ENCODE measurements at places on chromosomes 16 and 17.

GRCh38 chr17:48504953-48505352 is 25.9 kb downstream of the HOXB1 start:
- no peak for DNase-seq

DNA sequence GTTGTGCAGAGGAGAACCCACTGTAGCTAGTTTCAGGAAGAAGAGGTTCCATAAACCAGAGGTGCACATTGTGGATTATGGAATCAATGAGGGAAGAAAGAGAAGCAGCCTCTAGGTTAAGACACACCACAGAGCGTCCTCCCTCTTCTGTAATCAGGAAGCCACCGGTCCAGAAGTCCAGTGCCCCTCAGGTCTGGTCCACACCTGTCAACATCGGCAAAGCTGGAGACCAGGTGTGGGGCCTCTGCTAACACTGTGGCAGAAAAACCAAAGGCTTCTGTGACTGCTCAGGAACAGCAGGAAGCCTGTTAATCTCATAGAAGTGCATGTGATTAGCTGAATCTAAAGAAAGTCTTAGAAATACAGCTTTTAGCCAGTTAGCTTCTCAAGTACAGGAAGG is 23.3 kb downstream of the LIMD2 start:
- no peak for DNase-seq

DNA sequence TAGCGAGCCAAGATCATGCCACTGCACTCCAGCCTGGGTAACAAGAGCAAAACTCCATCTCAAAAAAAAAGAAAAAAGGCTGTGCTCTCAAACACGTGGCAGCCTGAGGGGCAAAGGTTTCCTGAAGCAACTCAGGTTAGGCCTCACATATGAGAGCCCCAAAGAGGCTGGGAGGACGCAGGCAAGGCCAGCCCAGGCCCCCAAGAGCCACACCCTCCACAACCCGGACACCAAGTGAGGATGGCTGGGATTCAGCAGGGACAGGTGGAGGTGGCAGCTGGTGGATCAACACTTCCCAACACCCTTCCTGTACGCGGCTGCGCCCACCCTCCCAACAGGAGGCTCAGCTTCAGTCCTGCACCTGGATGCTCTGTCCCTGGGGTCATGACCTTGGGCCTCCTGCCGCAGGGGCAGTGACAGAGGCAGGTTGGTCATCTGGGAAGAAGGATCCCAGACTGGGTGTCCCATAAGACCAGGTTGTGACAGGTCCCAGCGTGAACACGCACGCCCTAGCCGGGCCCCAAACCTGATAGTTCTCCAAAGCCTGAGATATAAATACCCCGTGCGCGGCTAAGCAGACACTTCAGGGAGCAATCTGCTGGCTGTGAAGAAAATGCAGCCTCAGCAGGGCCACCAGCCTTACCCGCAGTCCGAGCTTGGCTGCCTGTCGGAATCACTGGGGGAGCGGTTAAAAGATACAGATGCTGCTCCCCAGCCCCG is 78.1 kb downstream of the TIMM22 start:
- DNase-seq: no peak

- no peak for DNase-seq
These were observed 47.3 kb downstream of the MYOCD start for GRCh38 chr17:12712941-12713340.

GRCh38 chr17:82252511-82253178 is 20.9 kb downstream of the CSNK1D start:
- DNase-seq: no peak

DNA sequence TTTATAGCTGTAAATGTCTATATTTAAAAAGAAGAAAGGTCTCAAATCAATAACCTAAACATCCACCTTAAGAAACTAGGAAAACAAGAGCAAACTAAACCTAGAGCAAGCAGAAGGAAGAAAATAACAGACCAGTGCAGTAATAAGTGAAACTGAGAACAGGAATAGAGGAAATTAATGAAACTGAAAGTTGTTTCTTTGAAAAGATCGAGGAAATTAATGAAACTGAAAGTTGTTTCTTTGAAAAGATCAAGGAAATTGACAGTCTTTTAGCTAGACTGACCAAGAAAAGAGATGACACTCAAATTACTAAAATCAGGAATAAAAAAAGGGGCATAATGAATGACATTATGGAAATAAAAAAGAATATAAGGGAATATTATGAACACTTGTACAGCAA is 46.4 kb downstream of the SLFN5 start:
- no peak for DNase-seq

DNA sequence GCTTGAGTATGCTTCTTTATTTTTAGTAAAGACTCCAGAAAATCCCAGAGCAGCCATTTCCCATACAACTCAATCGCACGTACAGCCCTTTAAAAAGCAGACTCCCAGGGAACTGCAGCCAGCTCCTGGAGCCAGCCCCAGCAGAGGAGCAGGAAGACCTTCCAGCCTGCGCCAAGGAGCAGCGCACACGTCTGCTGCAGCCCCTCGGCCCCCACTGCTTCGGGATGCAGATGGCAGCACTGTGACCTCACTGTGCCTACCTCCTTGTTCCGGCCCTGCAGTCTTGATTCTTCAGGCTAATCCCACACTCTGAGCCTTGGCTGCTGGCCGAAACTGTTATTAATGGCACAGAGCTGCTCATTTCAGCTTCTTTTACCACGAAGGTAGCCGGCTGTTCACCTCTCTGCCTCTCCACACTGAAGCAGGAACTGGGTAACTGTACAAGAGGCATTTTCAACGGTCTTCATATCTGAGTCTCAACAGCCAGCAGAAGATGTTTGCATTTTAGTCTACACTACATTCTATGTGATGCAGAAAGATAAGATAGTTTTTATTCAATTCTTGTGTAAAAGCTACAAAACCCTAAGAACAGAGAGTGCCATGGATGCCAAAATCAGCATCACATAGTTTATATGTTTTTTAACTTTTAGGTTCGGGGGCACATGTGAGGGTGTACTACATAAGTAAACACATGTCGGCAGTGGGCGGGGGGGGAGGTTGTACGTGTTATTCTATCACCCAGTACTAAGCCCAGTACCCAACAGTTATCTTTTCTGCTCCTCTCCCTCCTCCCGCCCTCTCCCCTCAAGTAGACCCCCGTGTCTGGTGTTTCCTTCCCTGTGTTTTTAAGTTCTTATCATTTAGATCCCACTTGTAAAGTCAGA is 130.9 kb downstream of the ANKRD11 start:
- no peak for DNase-seq

DNA sequence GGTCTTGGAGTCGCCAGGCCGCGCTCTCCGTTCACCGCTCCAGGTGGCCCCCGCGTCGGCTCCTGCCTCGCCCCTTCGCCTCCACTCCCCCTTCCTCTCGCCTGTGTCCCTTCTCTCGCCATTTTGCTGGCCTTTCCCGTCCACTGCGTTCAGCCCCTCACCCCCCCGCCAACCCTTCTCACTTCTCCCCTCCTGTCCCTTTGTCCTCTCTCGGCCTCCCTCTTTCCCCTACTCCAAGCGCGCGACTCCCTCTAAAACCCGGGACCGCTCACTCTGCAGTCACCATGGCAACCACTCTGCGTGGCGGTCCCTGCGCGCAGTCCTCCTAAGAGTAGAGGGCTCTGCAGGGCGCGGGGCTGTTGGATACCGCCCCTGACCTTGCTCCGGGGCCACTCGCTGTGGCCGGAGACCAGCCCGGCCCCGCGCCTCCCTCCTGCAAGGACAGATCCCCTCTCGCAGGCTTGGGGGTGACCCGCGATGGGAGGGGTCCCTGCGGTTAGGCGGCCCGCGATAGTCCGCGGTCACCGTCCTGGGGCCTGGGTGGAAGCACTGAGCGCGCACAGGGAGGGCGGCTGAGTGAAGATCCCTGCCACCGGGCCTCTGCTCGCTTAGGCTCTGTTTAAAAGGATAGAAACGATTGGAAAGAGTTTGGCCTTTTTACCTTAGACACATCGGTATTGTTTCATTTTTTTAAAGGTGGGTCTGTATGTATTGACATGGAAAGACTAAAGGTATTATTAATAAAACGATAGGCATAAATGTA is 454 bp downstream of the CCDC40 start:
- DNase-seq: no peak

DNA sequence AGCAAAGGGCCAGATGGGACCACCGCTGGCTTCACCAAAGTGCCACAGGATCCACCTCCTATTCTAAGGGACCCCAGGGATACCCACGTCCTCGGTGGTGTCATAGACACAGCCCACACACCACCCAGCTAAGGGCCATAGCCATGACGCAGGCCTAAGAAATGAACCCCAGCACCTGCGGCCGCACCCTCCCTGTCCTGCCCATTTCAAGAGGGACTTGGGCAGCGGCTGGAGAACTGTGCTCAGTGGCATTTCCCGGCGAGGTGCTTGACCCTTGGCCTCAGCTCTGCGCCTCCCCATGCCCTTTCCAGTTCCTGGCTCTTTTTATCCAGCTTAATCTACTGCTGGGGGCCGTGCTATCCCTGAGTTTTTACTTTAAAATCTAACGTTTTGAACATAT is 27.3 kb downstream of the ZNF778 start:
- DNase-seq: no peak

Measured in LNCaP clone FGC (cell line).